ENCODE measurements at places on chromosomes 1 and 21.

DNA sequence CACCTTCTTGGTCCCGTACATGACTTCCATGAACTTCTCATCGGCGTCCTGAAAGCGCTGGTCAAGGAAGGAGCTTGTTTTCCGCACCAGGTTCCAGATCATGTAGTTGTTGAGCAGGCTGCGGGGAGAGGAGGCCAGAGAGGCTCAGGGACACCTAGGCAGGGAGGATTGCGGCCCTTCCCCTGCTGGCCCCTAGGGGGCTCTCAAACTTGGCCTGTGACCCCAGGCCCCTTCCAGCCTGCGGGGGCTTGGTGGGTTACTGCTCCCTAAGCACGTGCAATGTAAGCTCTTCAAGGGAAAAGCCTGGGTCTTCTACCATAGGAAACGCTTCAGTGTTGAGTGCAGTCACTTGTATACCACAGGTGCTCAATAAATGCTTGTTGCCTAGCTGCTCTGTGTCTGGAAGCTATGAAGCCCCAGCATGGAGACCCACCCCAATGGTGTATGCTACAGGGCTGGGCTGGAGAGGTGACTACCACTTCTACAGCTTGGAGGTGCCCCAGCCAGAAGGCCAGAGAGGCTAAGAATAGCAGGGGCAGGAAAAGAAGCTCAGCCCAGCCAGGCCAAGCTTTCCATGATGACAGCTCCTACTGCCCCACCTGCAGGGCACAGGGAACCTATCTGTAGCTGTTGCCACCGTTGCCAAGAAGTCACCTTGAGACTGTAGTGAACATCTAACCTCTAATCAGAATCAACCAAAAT, 45.1 kb downstream of the ECE1 start:
- DNase-seq: no peak

DNA sequence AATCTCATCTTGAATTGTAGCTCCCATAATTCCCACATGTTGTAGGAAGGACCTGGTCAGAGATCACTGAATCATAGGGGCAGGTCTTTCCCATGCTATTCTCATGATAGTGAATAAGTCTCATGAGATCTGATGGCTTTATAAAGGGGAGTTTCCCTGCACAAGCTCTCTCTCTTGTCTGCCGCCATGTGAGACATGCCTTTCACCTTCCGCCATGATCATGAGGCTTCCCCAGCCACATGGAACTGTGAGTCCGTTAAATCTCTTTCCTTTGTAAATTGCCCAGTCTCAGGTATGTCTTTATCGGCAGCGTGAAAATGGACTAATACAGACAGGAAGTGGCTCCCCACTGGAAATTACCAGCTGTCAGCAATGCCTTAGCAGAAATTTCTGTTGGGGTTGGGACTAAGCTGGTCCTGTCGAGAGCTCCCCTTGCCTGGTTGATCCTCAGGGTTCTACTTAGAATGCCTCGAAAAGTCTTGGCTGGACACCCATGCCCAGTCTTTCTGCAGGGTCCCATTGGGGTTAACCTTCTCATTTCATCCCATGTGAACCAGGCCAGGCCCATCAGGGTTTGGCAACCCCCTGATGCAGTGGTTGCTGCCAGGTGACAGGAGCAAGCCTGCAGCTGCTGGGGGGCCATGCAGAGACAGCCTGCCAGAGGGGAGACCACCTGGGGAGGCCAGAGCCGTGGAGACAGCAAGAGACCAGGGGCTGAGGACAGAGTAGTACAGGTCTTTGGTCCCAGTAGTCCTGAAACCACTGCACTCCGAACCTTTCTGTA, 2.8 kb upstream of the ABCG1 start:
- DNase-seq: no peak

- no peak for DNase-seq
Observed at GRCh38 chr1:199313444-199313843, 674.6 kb downstream of the PTPRC start.

DNA sequence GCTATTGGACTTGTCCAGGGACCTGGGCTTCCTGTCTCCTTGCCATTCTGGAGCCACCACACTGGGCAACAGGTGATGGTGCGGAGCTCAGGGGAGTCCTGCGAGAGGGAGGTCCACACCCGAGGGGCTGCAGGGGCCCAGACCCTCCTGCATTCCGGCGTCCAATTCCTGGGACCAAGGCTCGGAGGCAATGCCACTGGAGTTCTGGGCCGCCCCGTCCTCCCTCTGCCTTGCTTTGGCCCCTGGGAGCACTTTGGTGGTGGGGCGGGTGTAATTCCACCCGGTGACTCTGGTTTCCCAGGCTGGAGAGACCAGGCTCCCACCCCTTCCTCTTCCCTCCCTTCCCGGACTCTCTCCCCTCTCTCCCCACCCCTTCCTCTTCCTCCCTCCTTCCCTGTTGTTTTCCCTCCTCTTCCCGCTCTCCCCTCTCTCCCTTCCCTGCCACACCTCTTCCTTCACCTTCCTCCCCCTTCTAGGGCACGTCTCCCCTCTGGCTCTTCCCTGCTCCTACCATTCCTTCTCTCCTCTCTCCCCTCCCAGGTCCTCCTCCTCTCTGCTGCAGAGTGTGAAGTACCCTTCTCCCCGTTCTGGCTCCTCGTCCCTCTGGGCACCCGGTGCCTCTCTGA, 2.0 kb downstream of the PRKCZ start:
- DNase-seq: no peak

All from SHP77 (cell line).